ENCODE measurements at places on chromosomes 2 and 18. TPM values are rescaled to one million over a fixed set of nuclear protein-coding genes. Genes with fewer than 3 reads are reported as not detected.

DNA sequence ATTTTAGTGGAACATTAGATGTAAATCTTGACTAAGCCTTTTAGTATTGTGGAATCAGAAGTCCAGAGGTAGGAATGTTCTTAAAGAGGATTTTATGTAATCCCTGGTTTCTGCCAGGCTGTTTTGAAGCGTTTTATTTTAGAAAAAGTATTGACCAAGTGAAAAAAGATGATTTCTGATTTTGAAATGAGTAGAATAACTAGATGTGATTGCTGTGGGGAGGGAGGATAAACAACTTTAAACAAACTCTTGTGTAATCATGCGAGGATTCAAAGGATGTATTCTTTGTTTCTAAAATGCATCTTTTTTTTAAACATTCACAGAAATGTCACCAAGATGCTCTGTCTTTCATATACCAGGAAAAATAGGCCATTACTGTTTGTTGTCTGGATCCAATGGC, 53.9 kb downstream of the PHLPP1 start:
- DNase-seq: no peak

DNA sequence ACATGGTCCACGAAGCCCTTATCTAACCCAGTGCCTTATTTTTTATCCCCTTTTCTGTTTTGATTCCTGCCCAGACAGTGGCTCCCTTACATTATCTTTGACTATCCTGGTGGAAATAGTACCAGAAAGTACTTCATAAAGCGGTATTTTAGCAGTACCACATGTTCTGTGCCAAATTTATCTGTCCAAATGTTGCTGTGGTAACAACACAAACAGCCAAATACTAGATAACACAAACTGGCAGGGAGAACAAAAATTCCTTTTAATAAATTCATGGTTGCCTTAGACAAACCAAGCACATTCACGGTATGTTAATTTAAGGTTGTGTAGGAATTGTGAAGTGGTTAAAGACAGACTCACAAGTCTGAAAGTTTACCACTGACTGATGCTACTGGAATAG, 187.9 kb upstream of the LHCGR start:
- no peak for DNase-seq

GRCh38 chr2:99680946-99681345, 191.1 kb upstream of the REV1 start:
- no peak for DNase-seq

- DNase-seq: no peak
These were observed 522.7 kb downstream of the THSD7B start for GRCh38 chr2:137287913-137288639.

DNA sequence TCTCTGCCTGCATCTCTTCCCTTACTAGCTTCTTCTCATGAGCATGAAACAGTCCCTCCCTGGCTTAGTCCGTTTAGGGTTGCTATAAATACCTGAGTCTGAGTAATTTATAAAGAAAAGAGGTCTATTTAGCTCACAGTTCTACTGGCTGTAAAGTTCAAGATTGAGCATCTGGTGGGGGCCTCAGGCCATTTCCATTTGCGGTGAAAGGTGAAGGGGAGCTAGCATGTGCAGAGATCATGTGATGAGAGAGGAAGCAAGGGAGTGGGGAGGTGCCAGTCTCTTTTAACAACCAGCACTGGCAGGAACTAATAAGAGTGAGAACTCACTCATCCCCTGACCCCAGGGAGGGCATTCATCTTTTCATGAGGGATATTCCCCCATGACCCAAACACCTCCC, 26.8 kb downstream of the RHBDD1 start:
- no peak for DNase-seq

GRCh38 chr2:165618806-165619205, 149.3 kb downstream of the CSRNP3 start:
- DNase-seq: no peak

NMUR1 gene
- total RNA-seq: not detected

RAB6C gene
- total RNA-seq: not detected

All from Caki2 (cell line).